EL (cell line): ENCODE measurements at places on chromosomes 6 and 20.
A peak's percentile ranks its signal among the peaks of the same experiment; 100 is the strongest.

DNA sequence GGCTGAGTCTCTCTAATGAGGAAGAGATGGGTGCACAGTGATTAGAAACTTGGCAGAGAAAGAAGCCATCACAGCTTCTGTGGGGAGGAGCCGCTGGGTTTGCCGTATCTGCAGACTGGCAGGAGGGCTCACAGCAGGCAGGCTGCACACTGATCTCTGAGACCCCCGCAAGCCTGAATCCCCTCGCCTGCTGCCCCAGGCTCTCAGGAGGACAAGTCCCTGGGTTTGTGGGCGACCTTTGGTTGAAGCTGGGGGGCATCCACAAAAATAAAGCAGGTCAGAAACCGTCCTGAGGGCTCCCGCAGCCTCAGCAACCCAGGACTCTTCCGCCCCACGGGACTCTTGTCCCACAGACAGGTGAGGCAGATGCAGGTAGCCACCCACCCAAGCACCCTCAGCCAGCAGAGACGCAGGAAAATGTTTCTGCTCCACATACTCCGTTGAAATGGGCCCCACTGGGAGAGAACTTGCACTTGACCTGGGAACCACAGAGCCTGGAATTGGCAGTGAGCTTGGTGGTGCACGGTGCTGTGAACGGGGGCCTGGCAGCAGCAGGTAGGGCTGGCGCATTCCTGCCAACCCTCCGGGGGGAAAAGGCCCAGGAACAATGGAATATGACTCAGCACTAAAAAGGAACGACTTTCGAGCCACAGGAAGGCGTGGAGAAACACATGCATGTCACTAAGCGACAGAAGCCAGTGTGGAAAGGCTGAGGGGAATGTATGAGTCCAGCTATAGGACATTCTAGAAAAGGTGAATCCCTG is 89.9 kb downstream of the YTHDF1 start:
- DNase-seq, result no peak

DNA sequence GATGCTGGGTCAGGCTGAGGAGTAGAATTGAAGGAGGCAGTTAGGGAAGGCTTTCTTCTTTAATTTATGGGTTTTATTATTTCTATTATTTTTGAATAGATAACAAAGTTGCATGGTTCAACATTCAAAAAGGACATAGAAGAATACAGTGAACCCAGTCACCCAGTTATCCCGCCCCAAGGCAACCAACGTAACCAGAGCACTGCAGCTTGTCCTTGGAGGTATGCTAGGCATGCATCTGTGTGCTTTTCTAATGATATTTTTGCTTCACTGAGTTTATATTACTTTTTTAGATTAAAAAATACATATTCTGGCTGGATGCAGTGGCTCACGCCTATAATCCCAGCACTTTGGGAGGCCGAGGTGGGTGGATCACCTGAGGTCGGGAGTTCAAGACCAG is 47.4 kb upstream of the DSN1 start:
- no peak for DNase-seq

- no peak for DNase-seq
Measured at GRCh38 chr6:144768551-144769075, 483.5 kb downstream of the UTRN start.

DNA sequence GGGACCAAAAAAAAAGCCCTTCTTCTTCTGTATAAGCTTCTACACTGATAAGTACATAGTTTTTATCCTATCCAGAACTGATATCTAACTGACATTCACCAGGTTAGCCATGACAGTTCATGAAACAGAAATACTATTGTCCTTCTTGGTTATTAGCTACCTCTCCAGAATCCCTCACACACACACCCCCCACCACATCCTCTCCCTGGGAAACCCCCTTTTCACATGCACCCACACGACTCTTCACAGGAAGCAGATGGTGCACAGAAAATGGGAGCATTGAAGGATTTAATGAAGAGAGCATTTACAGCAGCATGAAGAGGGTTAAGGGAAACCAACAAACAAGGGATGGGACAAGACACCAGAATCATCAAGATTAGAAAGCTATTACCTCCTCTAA is 88.9 kb downstream of the FHL5 start:
- no peak for DNase-seq

- DNase-seq, result no peak
Measured at GRCh38 chr20:7123457-7123856, 356.0 kb downstream of the BMP2 start.

- peak; percentile 26 for DNase-seq
Measured at GRCh38 chr6:57303931-57304681, 13.3 kb upstream of the PRIM2 start.

DNA sequence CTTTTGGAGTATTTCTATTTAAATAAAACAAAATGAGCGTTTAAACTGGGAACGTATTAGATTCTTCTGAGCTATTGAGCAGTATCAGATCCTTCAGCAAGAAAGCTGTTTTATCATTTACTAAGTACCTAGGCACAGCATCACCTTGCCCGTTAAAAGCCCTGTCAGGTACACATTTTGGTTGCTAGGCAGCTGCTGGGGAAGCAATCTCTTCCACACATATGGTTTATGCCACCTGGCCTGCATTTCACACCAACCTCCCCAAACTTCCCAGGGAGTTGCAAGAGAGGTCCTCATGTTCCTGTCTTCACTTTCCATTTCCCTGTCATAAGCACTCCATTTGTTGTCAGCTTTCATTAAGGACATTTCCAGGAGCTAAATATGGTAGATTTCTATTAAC is 400.1 kb downstream of the PLCB1 start:
- no peak for DNase-seq

DNA sequence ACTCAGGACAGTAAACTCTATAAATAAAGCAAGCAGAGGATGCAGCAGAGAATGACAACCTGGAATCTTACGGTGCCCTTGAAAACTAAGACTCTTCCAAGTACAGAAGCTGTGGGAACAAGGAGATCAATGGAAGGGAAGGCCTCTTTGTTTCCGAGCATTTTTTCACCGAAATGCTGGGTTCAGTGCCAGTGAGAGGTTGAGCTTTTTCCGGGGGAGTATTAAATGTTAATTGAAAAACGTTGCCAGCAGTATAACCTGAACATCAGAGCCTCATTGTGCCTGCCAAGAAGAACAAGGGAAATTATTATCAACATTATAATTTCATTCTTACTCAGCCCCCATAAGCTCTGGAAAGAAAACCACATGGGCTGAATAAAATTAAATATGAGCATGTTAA is 17.5 kb downstream of the OPRM1 start:
- DNase-seq, result no peak

- DNase-seq, result peak; percentile 19
Measured at GRCh38 chr6:69069881-69070280, 434.8 kb downstream of the ADGRB3 start.
